Naive thymus-derived CD8-positive, alpha-beta T cell (primary cell): ENCODE measurements at places on chromosomes 13 and 19. TPM values are rescaled to one million over a fixed set of nuclear protein-coding genes. Genes with fewer than 3 reads are reported as not detected.

GRCh38 chr13:77986713-77987112, 68.1 kb upstream of the EDNRB start:
- DNase-seq = no peak
- H3K36me3 ChIP-seq = no peaks in the 10 kb centered on the region
- H3K27me3 ChIP-seq = no peaks in the 10 kb centered on the region

- no peaks in the 10 kb centered on the region for H3K4me1 ChIP-seq
- H3K27me3 ChIP-seq = no peaks in the 10 kb centered on the region
- no peak overlapping the region for H3K27ac ChIP-seq
Measured at GRCh38 chr13:85567909-85568308, 231.3 kb downstream of the SLITRK6 start.

- H3K4me3 ChIP-seq = no peak overlapping the region
- no peaks in the 10 kb centered on the region for H3K27me3 ChIP-seq
- H3K36me3 ChIP-seq = no peaks in the 10 kb centered on the region
- H3K27ac ChIP-seq = no peak overlapping the region
- H3K4me1 ChIP-seq = peaks cover 36% of the 10 kb centered on the region
- no peak for DNase-seq
Measured at GRCh38 chr13:52156724-52157261, 2.6 kb downstream of the NEK3 start.

- H3K27ac ChIP-seq = peak overlapping the region; percentile 93
- DNase-seq = no peak
- H3K4me1 ChIP-seq = peaks cover 28% of the 10 kb centered on the region
- H3K36me3 ChIP-seq = no peaks in the 10 kb centered on the region
- H3K4me3 ChIP-seq = peak overlapping the region; percentile 84
Measured at GRCh38 chr13:25898991-25899390, 152.8 kb downstream of the SHISA2 start.

The CYP2S1 gene
- total RNA-seq = not detected

The NCAN gene
- not detected for total RNA-seq

The PDE4C gene
- not detected for total RNA-seq
